ENCODE measurements at places on chromosomes 7 and 10.

- DNase-seq: peak; percentile 92
Observed at GRCh38 chr7:29957521-29958310, 31.9 kb downstream of the SCRN1 start.

- DNase-seq: peak; percentile 42
Observed at GRCh38 chr10:84159076-84159685, 14.4 kb upstream of the GPR15LG start.

- no peak for DNase-seq
Observed at GRCh38 chr10:6586501-6586900, 6.4 kb upstream of the PRKCQ start.

DNA sequence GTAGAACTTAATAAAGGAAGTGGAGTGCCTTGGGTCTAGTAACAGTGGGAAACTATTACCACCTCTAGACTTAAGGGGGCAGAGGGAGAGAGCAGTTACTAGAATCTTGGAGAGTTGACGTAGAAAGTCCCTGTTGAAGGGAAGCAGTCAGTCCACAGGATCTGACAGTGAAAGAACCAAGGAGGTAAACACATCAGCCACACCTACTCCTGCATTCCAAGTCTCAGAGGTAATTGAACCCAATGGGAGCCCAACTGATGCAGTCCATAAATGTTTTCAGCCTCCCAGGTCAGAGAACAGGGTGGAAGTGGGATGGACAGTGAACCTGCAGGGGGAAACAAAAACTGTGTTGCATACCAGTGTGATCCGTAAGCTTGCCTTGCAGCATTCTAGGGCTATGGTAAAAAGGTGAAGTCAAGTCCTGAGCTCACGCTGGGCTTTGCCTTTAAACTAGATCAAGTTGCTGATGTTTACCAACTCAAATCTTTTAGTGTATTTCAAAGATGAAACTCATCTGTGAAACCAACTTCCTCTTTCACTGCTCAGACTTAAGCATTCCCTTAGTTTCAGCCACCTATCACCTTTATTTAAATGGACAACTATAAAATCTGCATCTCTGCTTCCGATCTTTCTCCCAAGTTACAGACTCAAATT, 57.2 kb downstream of the SLC16A12 start:
- no peak for DNase-seq

DNA sequence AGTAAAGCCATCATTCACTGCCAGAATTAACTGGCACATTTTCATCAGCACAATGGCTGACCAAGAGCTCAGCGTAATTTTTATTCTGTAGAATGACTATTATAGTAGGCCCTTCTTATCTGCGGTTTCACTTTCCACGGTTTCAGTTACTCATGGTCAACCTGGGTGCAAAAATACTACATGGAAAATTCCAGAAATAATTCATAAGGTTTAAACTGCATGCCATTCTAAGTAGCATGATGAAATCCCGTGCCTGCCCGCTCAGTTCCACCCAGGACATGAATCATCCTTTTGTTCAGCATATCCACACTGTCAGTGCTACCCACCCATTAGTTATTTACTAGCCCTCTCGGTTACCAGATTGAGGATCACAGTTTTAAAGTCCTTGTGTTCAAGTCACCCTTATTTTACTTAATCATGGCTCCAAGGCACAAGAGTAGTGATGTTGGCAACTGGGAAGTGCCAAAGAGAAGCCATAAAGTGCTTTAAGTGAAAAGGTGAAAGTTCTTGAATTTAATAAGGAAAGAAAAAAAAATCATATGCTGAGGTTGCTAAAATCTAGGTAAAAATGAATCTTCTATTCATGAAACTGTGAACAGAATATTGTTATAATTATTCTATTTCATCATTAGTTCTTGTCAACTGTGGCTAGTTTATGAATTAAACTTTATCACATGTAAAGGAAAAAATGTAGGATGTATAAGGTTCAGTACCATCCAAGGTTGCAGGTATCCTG, 204.9 kb downstream of the DOCK4 start:
- DNase-seq: no peak

GRCh38 chr10:119308089-119308488, 100.7 kb downstream of the GRK5 start:
- DNase-seq: no peak

DNA sequence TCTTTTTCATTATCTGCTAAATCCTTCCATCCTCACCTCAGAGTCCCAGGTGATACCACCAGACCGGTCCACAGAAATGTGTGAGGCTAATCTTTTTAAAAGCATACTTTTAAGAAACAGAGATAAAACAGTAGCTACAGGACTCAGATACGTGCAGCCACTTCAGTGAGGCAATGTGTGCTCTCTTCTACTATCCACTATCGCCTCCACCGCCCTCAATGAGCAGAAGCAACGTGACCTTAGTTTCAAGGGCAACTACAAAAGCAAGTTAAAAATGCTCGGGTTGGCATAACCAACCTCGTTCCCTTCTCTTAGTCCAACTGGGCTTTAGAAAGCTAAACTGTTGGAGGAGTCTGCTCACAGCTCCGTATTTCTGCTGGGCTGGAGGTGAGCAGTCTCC, 4.2 kb downstream of the FGFR2 start:
- no peak for DNase-seq

DNA sequence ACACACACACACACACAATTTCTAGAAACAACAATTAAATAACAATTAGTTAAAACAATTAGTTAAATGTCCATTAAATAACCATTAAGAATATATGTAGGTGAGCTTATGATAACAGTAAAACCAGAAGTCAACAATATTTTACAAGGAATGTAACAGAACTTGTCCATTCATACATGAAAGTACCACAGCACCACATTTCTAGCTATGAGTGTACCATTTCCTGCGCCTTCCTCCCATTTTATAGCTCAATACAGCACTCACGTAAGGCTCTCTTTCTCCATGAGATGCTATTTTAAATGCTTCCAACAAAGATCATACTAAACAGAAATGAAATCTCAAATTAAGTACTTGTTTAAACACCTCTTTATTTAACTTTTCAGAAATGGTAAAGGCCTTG, 367.3 kb upstream of the ZWINT start:
- DNase-seq: no peak

DNA sequence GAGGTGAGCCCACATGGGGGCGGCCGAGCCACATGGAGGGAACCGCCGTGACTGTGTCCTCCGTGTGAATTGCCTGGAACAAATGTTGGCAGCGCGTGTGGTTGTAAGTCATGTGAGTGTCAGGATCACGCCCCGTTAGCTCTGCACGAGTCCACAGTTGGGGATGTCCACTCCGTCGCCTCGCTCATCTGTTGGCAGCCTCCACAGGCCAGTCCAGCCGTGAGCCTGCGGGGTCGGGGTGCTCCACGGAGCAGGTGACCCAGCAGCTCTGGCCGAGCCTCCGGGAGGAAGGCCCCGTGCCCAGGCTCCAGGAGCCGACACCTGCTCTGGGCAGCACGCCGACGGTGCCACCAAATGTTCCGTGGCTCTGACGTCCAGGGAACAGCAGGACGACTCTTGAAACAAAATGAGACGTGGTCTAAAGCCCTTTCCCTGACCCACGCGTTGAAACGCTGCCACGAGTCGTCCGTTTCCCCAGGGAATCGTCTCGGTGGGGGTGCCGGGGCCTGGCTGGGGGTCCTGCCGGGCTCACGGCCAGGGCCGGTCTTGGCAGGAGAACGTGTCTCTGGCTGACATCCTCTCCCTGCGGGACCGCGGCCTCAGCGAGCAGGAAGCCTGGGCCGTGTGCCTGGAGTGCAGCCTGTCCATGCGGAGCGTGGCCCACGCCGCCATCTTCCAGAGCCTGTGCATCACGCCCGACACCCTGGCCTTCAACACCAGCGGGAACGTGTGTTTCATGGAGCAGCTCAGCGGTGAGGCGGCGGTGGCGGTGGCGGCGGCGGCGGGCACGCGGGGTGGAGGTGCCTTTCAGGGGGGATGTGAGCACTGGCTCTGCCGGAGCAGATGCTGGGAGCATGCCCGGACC, 7.0 kb downstream of the KNDC1 start:
- DNase-seq: peak; percentile 87

- DNase-seq: no peak
Observed at GRCh38 chr7:101728128-101728527, 89.3 kb upstream of the CUX1 start.

- no peak for DNase-seq
Observed at GRCh38 chr7:145497911-145498525, 618.6 kb upstream of the CNTNAP2 start.

- no peak for DNase-seq
Observed at GRCh38 chr10:3763035-3763456, 22.0 kb downstream of the KLF6 start.

DNA sequence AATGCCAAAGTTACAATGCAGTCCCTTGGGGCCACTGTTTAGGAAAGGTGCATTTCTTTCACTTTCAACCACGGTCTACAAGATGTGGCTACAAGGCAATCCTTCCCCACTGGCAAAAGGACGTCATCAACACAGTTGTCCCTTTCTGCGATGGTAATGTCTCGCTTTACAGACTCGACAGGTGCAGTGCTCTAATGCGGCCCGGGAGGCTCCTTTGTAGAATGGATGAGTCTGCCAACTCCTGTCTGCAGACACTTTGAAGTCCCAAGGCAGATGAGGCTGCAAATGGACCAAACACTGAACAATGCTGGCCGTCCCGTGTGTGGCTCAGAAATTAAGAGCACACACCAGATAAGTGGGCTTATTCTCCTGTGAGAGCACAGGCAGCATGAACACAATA, 133.7 kb downstream of the PIP4K2A start:
- no peak for DNase-seq

GRCh38 chr10:92891885-92892690, 43.8 kb downstream of the EXOC6 start:
- DNase-seq: peak; percentile 16

DNA sequence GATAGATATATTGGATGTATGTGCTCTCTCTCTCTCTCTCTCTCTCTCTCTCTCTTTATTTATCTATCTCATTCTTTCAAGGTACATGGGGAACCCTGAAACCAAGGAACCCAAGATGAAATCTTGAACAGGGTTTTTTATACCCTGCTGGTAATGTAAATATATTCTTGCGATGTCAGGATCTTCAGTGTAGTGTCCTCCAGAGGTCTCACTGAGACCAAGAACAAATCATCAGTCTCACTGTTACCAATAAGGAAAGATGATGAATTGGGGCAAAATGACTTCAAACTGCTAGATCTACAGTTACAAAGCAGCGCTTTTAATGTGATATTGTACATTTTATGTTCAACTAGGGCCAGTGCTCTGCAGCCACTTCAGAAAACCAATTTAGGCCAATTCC, 423.5 kb downstream of the ANKRD7 start:
- no peak for DNase-seq

- DNase-seq: no peak
Observed at GRCh38 chr10:124245191-124245590, 151.8 kb upstream of the CHST15 start.

DNA sequence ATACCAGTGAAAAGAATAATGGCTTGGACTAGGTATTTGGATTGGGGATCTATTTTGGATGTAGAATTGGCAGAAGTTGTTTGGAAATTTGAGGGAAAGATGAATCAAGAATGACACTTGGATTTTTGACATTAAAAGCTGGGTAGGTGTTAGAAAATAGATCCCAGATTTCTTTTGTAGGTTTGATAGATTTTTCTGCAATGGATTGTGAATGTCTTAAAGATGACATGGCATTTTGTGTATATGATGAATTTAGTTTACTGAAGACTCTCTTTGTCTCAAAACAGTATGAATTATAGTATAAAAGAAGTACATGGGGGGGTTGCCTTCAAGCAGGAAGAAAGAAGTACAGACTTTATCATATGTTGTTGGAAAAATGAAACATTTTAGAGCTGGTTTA, 75.8 kb downstream of the MPLKIP start:
- DNase-seq: no peak

- no peak for DNase-seq
Observed at GRCh38 chr10:87177-88080, 38.3 kb upstream of the TUBB8 start.

GRCh38 chr7:22433710-22434460, 66.1 kb downstream of the STEAP1B start:
- no peak for DNase-seq

DNA sequence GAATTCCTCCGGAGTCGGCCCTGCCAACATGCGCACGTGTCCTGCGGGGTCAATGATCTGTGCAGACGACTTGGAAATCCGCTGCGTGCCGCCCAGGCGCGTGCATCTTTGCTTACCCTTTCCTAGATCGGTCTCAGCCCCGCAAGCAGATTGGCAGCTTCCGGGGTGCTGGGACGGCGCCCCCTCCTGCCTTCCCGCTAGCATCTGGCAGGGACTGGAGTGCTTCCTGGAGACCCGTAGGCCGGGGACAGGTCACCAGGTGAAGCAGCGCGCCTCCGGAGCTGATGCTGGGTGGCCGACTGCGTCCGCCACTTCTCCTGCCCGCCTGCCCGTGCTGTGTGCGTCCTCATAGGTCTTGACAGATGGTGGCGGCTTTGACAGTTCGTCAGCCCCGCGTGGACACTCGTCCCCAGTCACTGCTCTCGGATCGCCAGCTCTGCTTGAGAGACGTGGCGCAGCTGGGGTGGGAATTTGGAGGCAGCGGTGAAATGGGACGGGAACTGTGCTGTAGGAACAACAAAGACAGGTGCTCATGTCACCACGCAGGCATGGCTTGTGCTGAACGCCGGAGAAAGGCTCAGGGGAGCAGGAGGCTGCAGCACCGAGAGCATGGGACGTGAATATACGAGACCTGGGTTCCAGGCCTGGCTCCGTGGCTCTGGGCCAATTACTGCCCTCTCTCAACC, 21.9 kb upstream of the KCNK18 start:
- peak; percentile 20 for DNase-seq

- no peak for DNase-seq
Observed at GRCh38 chr10:93406364-93407145, 75.6 kb downstream of the MYOF start.

- no peak for DNase-seq
Observed at GRCh38 chr10:24331457-24331856, 122.5 kb downstream of the KIAA1217 start.

DNA sequence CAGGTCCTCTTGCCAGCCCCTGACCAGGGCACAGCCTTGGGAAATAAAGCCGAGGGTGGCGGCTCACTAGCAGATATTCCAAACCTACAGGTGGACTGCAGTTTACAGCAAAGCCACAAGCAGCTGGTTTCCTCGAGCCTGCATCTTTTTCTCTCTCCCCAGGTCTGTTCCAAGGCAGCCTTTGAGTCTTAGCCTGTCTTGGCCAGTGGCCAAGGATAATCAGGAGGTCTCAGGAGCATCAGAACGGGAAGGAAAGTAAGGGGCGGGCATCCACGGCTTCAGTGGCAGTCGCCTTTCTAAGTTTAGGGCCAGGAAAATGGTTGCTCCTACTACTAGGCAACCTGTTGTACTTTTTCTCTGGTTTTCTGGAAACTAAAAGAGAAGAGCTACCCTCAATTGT, 219.7 kb upstream of the ZMIZ1 start:
- no peak for DNase-seq

DNA sequence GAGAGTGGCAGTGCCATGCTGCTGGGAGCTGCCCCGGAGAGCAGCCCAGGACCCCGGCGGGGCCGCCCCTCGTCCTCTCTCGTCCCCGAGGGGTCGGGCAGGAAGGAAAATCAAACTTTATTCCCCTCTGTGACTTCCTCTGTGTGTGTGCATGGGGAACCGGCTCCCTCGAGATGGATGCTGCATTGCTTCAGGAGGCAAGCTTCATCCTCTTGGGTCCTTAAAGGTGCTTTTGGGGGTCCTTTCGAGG, 726 bp downstream of the MCU start:
- DNase-seq: no peak

GRCh38 chr7:44150966-44151941, 10.1 kb upstream of the MYL7 start:
- DNase-seq: peak; percentile 44

GRCh38 chr7:129162732-129163131, 18.2 kb downstream of the TSPAN33 start:
- DNase-seq: no peak

GRCh38 chr10:58856508-58857240, 319.8 kb upstream of the PHYHIPL start:
- no peak for DNase-seq

All from cerebellum (tissue), 4 donors.